Amygdala (tissue), 56 donors: ENCODE measurements at places on chromosomes 4 and X.

DNA sequence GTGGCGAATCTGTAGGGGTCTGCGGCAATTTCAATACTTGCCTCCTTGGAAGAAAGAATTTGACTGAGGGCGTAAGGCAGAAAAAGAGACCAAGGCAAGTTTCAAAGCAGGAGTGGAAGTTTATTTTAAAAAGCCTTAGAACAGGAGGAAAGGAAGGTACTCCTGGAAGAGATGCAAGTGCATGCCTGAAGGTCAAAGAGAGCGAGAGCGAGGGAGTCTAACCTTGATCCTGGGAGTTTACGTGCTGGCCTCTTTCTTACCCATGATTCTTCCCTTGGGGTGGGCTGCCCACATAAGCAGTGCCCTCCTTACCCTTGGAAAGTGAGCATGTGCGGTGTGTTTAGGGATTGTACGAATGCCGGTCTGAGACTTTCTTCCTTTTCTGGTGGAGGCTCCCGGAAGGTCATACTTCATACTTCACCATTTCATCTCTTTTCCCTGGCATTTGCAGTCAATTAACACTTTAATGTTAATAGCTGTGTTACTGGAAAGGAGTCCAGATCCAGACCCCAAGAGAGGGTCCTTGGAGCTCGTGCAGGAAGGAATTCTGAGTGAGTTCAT, 40.0 kb downstream of the ARSD start:
- no peak for DNase-seq

GRCh38 chr4:112214390-112215264, 17.0 kb upstream of the AP1AR start:
- DNase-seq = no peak

- DNase-seq = no peak
Observed at GRCh38 chr4:113153529-113154101, 104.2 kb downstream of the ANK2 start.

DNA sequence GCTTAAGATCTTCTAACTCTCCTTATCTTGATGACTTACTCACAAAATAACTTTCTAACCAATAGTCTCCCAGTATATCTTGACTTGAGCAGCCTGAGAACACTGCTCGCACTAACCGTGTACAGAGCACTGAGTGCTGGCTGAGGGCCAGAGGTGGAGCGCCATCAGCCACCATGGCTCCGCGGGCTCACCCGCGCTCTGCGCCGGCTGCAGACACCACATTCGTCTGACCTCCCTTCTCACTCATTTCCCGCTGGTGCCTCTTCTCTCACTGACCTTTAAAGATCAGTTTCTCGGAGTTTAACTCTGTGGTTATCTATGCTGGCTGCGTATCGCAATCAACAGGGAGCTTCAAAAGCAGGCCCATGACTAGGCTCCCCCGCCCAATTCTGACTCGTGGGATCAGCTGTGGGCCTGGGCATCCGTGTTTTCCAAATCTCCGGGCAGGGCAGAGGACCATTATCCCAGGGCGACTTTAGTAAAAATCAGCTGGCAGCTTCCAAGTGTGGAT, 78.6 kb downstream of the HAUS3 start:
- no peak for DNase-seq

- DNase-seq = peak; percentile 41
Observed at GRCh38 chrX:38561951-38562719, 793 bp downstream of the TSPAN7 start.

GRCh38 chr4:73883306-73883705, 14.1 kb downstream of the CXCL1 start:
- no peak for DNase-seq

GRCh38 chr4:76804096-76804495, 93.8 kb downstream of the SOWAHB start:
- no peak for DNase-seq

- DNase-seq = no peak
Observed at GRCh38 chrX:150100261-150100660, 162.0 kb upstream of the EOLA2 start.
